ENCODE measurements at places on chromosomes 12 and 14.

DNA sequence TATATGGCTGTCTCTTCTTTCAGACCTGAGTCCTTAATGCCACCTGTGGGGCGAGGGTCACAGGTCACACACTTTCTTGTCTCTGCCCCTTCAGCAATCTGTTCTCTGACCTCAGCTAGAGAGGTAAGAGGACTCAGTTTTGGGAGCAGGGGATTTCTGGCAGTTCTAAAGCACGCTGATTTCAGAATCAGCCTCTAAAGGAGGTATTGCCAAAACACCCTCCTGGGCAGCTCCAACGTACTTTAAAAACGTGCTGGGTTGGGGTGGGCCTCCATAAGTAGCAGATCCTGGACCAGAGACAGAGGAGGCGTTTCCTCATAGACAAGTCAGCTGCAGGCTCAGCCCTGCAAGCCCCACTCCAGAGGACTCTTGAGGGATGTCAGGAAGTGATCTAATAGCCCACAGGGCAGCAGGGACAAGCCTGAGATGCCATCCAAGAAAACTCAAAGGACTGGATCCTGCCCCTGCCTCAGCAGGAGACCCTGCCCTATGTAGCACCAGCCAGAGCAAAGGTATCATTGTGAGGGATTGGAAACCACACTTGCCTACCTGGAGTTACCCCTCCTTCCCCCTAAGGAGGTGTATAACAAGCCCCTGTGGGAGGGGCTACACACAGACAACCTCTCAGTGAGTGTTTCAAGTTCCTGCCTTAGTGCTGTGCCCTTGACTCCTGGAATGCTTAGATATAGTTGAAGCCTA, 8.5 kb downstream of the CTDSP2 start:
- no peak for DNase-seq

GRCh38 chr12:104526751-104527150, 70.0 kb downstream of the CHST11 start:
- DNase-seq = no peak

GRCh38 chr12:76247026-76247646, 101.1 kb downstream of the BBS10 start:
- no peak for DNase-seq

- no peak for DNase-seq
These were observed 8.5 kb downstream of the RAB15 start for GRCh38 chr14:64963611-64964010.

DNA sequence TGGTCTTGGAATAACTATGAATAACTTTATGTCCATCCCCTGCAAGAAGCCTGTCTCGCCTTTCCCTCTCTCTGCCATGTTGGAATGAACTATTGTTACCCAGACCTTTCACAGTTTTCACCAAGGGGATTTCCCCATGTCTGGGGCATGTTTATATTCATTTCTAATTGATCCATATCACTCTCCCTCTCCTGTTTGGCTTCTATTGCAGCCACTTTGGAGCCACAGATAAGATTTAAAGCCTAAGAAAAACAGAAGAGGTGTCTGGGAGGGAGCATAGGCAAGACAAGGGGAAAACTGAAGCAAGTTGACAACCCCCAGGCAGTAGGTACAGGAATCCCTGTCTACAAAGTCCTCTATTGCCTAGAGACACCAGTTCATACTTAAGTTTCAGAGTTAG, 41.0 kb upstream of the FOXJ2 start:
- DNase-seq = no peak

- DNase-seq = no peak
These were observed 46.8 kb downstream of the RNF34 start for GRCh38 chr12:121446750-121447149.

- DNase-seq = no peak
These were observed 9.7 kb upstream of the RPS26 start for GRCh38 chr12:56031987-56032386.

GRCh38 chr14:99395909-99396530, 84.6 kb downstream of the SETD3 start:
- DNase-seq = peak; percentile 53

DNA sequence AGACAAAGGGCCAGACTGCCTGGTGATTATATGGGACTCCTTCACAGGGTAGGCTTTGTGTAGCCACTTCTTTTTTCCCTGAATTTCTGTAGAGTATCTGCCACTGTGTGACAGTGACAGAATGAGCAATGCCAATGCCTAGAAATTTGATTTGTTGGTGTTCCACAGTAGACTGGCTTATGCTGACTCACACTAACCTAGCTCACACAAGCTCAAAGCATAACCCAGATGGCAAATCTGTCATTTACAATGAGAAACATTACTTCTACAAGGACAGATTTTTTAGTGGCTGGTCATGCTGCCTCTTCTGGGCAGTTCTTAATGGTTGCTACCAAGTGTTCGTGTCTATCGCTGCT, 15.9 kb downstream of the CFAP251 start:
- no peak for DNase-seq

GRCh38 chr14:58941629-58942028, 246.8 kb upstream of the DAAM1 start:
- DNase-seq = no peak

GRCh38 chr12:106091446-106091820, 47.3 kb downstream of the NUAK1 start:
- DNase-seq = no peak

GRCh38 chr12:83468988-83469908, 782.5 kb downstream of the TMTC2 start:
- DNase-seq = no peak

DNA sequence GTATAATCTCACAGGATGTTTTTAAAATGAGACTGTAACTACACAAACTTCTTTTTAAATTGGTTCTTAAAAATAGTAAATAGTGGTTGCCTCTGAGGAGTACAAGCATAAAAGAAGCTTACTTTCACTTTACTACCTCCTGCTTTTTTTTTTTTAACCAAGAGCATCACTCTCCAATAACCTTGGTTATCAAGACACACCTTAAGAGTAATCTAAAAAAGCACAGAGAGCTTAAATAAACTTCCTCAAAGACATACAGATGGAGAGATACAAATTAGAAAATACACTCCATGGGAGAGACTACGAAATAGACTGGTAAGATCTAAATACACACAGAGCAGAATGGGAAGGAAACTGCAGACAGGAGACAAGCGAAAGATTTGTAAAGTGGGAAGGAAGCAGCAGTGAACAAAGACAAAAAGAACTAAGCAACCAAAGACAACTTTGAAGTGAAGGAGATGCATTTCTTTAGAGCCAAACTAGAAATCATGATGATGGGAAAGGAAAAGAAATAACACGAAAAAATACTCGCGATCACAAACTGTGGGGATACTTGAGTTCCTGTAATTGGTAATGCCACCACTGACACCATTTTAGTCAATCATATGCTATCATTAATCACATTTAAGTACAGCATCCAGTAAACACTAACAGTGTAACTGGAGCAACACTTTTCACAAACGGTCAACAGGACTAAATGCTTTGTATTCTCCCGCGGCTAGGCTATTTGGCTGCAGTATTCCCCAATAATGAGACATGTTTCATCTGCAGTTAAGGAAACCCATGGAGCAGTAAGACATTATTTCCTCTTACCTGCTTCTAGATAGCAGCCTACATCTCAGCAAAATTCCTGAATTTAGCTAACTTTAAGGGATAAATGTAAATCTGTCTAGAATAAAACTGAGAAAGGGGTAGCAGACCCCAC, 8.2 kb downstream of the SINHCAF start:
- no peak for DNase-seq

GRCh38 chr14:92538412-92538985, 24.9 kb downstream of the RIN3 start:
- DNase-seq = no peak

DNA sequence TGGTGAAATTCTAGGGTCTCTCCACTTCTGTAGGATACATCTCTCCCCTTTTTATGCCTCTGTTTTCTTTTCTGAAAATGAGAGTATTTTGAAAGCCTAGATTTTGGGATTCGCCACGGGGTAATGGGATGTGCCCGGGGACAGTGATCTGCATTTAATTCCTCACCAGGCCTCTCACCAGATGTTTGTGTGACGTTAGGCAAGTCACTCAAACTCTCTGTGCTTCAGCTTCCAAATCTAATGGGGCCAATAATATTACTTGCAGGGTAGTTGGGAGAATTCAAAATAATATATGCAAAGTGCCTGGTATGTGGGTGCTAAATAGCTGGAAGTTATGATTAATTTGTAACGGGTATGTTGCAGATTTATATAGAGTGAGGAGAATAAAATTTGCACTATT, 78.8 kb downstream of the C12orf75 start:
- no peak for DNase-seq

DNA sequence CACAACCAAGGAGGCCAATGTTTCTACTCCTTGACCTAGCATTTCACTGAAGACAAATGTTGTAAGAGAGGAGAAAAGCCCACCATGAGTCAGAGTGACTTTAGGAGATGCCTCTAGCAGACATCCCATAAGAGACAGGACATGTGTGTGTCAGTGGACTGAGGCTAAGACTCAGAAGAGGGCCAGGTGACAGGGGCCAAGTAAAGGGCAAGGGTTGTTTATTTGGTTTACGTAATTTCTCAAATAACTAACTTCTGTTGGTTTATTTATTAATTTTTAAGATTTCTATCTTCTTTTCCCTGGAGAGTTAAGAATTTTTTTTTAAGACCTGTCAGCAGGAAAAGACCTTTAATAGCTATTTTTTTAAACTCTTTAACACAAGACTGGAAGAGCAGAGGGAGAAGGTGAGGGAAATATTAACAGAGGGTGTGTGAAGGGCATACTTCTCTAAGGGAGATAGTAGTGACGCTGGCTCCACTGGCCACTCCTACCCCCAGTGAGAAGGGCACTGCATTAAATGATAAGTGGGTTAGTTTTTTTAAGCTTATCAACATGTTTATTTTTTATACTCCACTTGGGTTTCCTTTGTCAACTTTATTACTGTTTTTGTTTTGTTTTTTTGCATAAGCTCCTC, 3.4 kb downstream of the PNP start:
- no peak for DNase-seq

DNA sequence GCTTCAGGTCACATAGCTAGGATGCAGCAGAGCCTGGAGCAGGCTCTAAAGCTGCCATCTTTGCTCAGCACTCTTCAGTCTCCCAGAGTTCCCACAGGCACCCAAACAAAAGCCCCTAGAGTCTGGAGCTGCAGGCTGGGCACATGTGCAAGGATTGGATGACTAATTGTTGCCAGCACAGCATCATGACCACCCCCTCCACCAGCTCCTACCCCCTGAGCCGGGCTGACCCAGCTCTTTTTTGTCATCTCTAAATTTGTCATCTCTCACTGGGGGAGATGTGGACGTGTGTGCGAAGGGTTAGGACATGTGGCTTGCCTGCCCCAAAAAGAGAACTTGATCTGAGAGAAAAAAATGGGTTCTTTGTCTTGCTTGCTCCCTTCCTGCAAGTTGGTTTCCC, 4.3 kb upstream of the MMP19 start:
- DNase-seq = no peak

- no peak for DNase-seq
These were observed 48.4 kb upstream of the IFNG-AS1 start for GRCh38 chr12:67940780-67941243.

DNA sequence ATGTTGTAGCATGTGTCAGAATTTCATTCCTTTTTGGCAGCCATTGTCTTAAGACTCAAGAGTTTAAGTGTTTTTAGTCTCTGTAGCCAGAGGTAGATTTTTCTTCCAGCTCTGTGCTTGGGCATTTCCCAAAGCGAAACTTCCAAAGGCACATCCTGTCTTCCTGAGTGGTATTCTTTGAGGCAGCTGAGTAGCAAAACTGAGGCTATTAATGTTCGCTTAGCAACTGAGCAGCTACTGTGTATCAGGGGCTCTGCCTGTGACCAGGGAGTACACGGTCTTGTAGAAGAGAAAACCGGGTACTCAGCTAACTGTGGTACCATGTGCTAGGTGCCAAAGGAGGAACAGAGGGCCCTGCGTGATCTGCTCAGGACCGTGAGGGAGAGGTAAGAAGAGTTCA, 52.0 kb downstream of the ETV6 start:
- DNase-seq = no peak

- DNase-seq = no peak
These were observed 6.8 kb downstream of the OR11G2 start for GRCh38 chr14:20197459-20197858.

- DNase-seq = no peak
These were observed 145.0 kb downstream of the PRKCH start for GRCh38 chr14:61466249-61466904.

GRCh38 chr14:32933629-32934072, 5.0 kb upstream of the NPAS3 start:
- DNase-seq = no peak

GRCh38 chr12:71599210-71599609, 64.4 kb downstream of the ZFC3H1 start:
- DNase-seq = no peak

GRCh38 chr12:12983420-12984035, 16.5 kb downstream of the HEBP1 start:
- no peak for DNase-seq

GRCh38 chr14:102452302-102452701, 57.3 kb downstream of the ANKRD9 start:
- DNase-seq = no peak

- DNase-seq = no peak
These were observed 1.3 kb downstream of the TMEM233 start for GRCh38 chr12:119594772-119595445.

DNA sequence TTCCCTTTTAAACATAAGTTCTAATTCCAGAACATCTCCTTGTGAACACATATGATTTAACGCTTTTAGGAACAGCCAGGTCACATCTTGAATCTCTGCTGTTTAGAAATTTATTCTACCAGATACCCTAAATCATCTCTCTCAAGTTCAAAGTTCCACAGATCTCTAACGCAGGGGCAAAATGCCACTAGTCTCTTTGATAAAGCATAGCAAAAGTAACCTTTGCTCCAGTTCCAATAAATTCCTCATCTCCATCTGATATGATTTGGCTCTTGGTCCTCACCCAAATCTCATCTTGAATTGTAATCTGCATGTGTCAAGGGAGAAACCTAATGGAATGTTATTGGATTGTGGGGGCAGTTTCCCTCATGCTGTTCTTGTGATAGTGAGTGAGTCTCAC, 96.3 kb upstream of the PLEKHA5 start:
- no peak for DNase-seq

DNA sequence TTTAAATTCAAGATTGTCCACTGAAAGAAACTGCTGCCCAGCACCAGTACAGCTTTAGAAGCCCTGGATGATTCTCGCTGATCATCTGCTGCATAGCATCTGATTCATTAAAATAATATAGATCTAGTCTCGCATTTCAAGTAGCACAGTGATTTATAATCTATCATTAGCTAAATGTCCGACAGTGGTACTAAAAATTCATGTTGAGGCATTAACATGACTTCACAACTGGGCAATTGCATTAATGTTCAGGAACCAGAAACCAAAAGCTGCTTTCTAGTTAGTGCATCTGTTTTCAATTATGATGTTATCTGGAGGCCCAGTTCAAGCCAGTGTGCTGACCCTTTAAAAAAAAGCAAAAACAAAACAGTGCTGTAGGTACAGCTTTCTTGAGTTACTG, 1987.2 kb upstream of the SEL1L start:
- no peak for DNase-seq

- DNase-seq = no peak
These were observed 174.0 kb downstream of the SRGAP1 start for GRCh38 chr12:64018524-64018923.

- DNase-seq = no peak
These were observed 176.7 kb downstream of the PAH start for GRCh38 chr12:102740141-102740955.

- DNase-seq = no peak
These were observed 13.4 kb downstream of the HECTD4 start for GRCh38 chr12:112368856-112369255.

Data from NCI-H1436 treated with DMSO at 0.1 percent for 48 hours (cell line).